ENCODE measurements at places on chromosomes 7 and 10.

- no peak for DNase-seq
These were observed 19.5 kb upstream of the GALNT17 start for GRCh38 chr7:71112436-71112835.

DNA sequence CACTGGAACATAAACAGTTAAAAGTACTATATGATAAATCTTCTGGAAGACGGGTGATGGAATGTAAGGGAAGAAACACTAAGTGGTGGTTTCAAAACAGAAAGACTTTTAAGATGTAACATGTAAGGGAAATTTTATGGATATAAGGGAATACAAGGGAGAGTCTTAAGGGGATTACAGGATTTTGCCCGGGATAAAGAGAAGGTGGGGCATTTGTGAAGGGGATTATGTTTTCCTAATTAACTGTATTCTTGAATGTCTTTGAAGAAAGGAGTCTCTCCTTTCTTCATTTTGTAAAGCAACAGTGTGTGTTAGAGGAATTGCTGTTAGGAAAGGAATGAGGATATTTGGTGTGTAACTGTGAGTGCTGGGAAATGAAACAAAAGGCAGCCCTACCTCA, 745.2 kb downstream of the AUTS2 start:
- DNase-seq = no peak

DNA sequence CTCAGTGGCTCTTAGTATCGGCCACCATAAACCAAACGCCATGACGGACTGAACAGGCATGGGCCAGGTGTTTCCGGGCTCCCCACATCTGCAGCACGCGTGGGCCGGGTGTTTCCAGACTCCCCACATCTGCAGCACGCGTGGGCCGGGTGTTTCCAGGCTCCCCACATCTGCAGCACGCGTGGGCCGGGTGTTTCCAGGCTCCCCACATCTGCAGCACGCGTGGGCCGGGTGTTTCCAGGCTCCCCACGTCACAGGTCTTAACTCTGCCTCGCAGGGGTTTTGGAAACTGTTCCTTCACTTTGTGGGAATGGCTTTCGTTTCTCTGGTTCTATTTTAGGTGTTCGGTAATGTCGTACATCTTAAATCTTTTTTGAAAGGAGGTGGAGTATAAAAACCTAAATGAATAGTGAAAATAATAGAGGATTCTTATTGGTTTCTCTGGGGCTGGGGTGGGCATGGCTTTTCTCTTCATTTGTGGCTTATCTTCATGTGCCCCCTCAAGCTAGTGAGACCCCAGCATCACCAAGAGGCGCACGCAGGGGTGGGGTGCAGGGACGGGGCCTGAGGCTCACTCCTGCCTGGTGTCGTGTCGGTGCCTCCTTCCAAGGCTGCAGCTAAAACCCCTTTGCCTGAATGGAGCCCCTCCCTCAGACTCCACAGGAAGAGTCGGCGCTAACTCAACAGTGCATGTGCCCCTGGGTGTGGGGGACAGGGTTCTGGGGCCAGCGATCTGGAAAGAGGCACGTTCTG, 126.3 kb downstream of the WDR37 start:
- DNase-seq = peak; percentile 13

- DNase-seq = peak; percentile 16
These were observed 81.7 kb downstream of the NKX6-2 start for GRCh38 chr10:132704008-132704814.

Measured in lower lobe of right lung (tissue), 2 donors.